Neural progenitor cell (in vitro differentiated cells): ENCODE measurements at places on chromosomes 13 and 19.
A peak's percentile ranks its signal among the peaks of the same experiment; 100 is the strongest.

DNA sequence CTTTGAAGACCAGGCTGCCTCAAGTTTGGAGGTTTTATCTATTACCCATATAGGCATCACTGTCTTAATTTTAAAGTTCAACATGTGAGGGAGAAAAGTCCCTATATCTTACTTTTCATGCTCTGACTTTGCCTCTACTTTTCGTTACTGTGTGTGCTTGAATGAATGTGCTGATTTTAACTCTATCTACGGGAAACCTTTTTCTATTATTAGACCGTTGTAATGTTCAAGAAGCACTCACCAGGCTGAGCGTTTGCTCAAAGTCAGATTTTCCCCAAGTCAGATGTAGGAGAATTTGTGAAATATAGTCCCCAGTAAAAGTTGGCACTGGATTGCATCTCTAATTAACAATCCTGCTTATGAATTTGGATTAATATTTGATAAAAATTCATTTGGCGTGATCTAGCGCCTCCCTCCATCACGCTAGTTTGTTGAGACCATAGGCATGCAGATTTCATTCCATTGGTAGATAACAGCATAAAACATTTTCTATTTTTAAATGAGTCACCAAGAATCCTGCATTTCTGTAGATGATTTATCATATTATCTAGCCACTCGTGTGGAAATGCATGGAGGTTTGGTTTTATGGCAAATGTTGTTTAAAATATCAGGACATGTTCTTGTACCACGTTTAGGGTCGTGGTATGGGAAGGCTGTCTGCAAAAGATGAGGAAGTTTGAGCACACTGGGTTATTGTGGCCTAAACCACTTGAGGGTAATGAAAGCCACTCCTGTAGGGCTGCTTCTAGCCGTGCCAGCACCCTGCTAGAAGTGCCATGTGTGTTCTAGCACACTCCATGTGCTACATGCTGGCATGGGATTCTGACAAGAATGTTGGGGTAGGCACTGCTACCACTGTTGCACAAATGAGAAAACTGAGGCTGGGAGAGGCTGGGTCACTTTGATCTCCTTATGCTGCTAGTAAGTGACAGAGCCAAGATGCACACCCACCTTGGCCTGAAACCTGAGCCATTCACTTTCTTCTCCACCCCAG, 179.4 kb downstream of the FGF9 start:
- DNase-seq: no peak

DNA sequence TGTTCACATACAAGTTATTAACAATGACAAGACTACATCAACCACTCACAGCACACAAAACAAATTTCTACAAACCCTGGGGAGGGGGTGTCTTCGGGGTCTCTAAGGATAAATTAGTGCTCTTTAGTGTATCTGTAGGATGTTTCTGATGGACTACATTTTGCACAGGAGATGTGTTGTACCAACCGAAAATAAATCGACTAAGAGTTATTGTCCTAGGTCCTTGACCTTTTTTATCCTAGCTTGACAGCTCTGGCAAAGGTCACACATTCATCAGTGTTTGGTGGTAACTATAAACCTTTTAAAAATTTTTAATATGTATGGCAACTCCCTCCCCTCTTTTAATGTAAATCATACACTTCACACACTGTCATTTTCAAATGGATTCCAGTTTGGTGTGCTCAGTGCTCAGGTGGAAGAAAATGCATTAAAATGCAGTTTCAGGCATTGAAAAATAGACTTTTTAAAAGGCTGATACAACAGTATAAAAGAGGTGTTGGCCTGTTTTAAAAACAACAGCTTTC, 7.7 kb downstream of the ZIC5 start:
- no peak for DNase-seq

DNA sequence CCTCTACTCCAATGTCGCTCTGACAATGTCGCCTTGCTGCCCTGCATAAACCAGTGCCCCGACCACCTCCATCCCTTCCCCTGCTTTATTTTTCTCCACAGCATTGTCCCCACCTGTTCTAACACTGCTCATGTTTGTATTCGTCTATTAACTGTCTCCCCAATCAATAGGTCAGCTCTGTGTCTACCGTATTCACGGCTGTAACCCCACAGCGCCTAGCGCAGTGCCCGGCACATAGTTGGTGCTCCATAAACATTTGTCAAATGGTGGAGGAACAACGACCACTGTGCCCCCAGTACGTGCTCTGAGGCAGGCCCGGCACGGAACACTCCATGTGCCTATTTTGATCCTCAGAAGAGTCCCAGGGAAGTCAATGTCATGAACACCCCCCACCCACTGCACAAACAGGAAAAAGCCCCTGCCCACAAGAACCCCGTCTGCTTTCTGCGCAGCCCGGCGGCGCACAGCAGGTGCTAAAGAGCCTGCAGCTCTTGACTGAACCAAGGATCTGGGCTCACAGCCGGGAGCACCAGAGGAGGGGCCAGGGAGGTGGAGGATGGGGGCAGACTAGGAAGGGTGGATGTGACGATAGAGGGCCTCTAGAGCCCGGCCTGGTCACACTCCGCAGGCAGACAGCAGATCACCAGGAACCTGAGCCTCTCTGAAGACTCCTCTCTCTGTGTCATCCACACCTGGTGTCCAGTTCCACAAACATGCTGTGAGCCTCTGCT, 1.8 kb upstream of the CEACAM16 start:
- DNase-seq: no peak

GRCh38 chr13:59681636-59682311, 482.0 kb downstream of the DIAPH3 start:
- DNase-seq: no peak

DNA sequence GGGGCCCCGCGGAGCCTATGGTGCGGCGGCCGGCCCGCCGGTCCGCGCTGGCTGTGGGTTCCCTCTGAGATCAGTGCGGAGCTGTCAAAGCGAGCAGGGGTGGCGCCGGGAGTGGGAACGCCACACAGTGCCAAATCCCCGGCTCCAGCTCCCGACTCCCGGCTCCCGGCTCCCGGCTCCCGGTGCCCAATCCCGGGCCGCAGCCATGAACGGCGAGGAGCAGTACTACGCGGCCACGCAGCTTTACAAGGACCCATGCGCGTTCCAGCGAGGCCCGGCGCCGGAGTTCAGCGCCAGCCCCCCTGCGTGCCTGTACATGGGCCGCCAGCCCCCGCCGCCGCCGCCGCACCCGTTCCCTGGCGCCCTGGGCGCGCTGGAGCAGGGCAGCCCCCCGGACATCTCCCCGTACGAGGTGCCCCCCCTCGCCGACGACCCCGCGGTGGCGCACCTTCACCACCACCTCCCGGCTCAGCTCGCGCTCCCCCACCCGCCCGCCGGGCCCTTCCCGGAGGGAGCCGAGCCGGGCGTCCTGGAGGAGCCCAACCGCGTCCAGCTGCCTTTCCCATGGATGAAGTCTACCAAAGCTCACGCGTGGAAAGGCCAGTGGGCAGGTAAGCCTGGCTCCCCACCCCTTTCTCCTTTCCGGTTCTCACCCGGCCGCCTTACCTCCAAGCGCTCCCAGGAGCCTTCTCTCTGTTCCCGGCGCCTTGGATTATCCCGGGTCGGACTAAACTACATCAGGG, at the start of gene PDX1:
Gene PDX1 (plus strand): TSS at position 67 of the 743 bp plus-strand sequence. CDS start 139 bp downstream, at position 206.
- peak; percentile 82 for DNase-seq

- DNase-seq: no peak
Measured at GRCh38 chr13:97976610-97977521, 23.4 kb downstream of the IPO5 start.

- no peak for DNase-seq
Measured at GRCh38 chr13:34884366-34884765, 57.7 kb upstream of the NBEA start.
